Left colon (tissue), 2 donors: ENCODE measurements at places on chromosomes 4 and X. TPM values are rescaled to one million over a fixed set of nuclear protein-coding genes. Genes with fewer than 3 reads are reported as not detected.

PLP2 gene
- 140 TPM for total RNA-seq

TKTL1 gene
- not detected for total RNA-seq

UGT2B11 gene
- 0.12 TPM for total RNA-seq

GPR143 gene
- 0.82 TPM for total RNA-seq

EGFL6 gene
- total RNA-seq = 0.11 TPM

FANCB gene
- 1.8 TPM for total RNA-seq

PRSS12 gene
- total RNA-seq = 46.5 TPM

DOK7 gene
- total RNA-seq = 0.24 TPM

NUP62CL gene
- total RNA-seq = 2.4 TPM

NEIL3 gene
- 2.3 TPM for total RNA-seq

- DNase-seq = no peak
Measured at GRCh38 chr4:181018472-181018871, 1224.7 kb upstream of the TENM3 start.

GRCh38 chrX:48937054-48937907 is 18.5 kb upstream of the PIM2 start:
- peak; percentile 71 for DNase-seq

- no peak for DNase-seq
Measured at GRCh38 chr4:144340931-144341330, 200.4 kb upstream of the GYPA start.

DNA sequence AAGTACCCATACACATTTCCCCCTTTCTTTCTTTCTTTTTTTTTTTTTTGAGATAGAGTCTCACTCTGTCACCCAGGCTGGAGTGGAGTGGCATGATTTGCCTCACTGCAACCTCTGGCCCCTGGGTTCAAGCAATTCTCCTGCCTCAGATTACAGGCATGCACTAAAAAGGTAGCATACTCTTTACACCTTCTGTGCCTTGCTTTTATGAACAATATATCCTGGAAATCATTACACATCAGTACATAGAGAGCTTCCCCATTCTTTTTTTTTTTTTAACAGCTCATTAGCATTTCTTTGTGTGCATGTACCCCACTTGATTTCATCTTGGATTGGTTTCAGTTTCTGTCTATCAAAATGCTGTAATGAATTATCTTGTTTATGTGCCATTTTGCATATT is 18.6 kb upstream of the HSD17B10 start:
- DNase-seq = no peak

DNA sequence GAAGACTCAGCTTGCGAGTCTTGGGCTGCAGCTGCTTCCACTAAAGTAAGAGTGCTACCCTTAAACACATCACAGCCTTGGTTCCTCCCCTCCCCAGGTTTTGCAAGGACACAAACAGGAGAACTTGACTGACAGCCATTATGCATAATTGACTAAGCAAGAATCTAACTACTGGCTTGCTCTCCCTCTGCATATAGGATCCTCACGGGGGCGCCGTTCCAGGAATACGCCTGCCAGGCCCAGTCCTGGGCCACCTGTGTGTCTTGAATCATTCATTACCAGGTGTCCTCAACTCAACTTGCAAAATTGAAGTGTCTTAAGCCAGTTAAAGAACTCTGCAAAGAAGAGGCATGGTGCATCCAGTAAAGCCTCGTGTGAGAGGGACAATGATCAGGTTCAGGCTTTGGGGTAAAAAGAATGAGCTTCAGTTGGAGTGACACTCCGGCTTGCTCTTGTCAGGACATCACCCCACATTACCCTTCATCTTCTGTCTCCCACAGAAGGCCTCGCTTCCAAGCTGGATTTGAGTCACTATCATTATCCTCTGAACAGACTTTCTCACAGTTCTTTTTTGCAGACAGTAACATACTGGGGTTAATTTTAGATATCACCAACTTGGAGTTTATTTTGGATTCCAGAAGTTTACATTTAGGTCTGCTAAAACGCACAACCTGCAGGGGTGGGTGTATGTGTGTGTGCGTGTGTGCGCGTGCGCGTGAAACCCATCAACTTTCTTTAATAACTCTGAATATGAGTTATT is 273.5 kb upstream of the HS3ST1 start:
- no peak for DNase-seq

DNA sequence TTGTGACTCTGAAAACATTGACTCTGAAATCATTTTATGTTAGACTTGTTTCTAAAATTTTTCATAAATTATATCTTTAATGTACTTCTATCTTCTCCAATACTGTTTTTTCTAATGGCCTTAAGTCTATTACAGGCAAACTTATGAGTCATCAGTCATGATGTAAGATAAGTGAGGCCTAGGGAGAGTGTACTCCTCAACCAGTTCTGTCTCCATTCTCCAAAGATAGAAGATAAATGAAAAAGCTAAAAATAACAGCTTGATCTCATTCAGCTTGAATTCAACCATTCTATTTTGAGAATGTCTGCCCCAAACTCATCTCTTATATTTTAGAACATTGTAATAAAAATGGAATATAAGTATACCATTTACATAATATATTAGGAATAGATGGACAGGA is 34.5 kb downstream of the STBD1 start:
- DNase-seq = no peak

DNA sequence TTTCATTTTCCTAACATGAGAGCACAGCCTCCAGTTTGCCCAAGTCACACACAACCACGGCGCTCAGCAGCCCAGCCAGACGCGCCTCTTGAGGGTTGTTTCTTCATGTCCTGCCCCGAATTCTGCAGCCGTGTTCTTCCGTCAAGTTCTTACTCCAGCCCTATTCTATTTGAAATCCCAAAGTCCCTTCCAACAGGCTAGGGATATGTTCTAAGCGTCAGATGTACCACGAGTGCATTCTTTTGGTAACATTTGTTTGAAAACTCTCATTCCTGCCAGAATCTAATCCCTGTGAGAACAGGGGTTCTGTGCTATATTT is 23.1 kb downstream of the ACSL1 start:
- no peak for DNase-seq

GRCh38 chrX:65752294-65752693 is 84.8 kb downstream of the MSN start:
- DNase-seq = no peak

- DNase-seq = no peak
Measured at GRCh38 chr4:89338206-89338605, 30.6 kb upstream of the GPRIN3 start.

- DNase-seq = peak; percentile 80
Measured at GRCh38 chr4:143336781-143337599, at the start of gene GAB1. GAB1 (plus strand) TSS chr4:143336876; CDS start chr4:143337189, 313 bp downstream.

- DNase-seq = no peak
Measured at GRCh38 chrX:10146346-10146745, 10.4 kb upstream of the CLCN4 start.

DNA sequence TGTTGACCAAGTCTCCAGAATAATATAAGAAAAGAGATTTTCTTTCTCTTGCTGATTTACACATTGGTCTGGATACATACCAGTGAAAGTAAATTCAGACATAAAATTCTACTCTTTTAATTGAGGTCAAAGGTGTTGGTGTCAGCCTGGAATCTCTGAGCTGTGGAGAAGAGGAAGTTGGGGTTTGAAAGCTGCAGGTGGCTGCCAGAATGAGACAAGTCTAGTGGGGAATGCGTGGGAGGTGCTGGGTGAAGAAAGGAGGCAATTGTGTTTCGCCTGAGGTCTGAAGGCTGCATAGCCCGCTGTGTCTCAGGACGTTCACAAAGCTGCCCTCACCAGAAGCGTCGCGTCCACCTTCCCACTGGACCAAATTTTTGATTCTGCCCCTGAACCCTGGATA is 31.2 kb downstream of the PHEX start:
- DNase-seq = peak; percentile 4

GRCh38 chrX:48694776-48695533 is 1.6 kb upstream of the SUV39H1 start:
- DNase-seq = no peak

DNA sequence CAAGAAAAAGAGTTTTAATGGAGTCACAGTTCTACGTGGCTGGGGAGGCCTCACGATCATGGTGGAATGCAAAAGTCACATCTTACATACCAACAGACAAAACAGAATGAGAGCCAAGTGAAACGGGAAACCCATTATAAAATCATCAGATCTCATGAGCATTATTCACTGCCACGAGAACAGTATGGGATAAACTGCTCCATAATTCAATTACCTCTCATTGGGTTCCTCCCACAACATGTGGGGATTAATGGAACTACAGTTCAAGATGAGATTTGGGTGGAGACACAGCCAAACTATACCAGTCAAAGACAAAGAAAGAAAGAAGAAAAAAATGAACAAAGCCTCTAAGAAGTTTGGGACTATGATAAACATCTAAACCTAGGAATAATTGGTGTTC is 158.9 kb downstream of the GC start:
- DNase-seq = no peak

- DNase-seq = no peak
Measured at GRCh38 chr4:166064721-166065120, 191.7 kb downstream of the TLL1 start.

- no peak for DNase-seq
Measured at GRCh38 chrX:44536198-44536597, 6.5 kb downstream of the FUNDC1 start.

DNA sequence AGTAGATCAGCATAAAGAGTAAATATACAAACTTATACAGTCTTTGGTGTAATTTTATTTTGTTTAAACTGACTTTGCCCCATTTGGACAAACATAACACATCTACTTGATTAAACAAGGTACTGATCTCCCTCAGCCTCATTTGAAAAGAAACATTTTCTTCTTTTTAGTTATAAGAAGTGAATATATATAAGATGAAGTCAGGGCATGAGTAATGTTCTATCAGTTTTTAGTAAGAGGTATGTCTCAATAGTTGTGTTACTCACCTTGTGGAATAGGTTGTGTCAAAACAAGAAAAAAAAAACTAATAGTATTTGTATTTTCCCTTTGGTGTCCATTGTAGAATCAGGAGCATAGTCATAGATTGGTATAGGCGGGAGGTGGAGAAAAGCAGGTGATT is 327.4 kb downstream of the RPA4 start:
- DNase-seq = no peak

GRCh38 chr4:88629826-88630225 is 37.5 kb downstream of the HERC3 start:
- DNase-seq = no peak

DNA sequence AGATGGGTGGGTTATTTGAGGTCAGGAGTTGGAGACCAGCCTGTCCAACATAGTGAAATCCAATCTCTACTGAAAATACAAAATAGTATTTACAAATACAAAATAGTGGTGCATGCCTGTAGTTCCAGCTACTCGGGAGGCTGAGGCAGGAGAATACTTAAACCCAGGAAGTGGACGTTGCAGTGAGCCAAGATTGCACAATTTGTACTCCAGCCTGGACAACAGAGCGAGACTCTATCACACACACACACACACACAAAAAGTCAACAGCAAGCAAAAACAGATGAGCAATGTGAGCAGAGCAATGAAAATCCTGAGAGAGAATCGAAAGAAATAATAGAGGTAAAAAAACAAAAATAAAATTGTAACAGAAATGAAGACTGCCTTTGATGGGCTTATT is 168.8 kb downstream of the PCDH18 start:
- no peak for DNase-seq
